T-cell (primary cell): ENCODE measurements at places on chromosomes 13 and 19. TPM values are rescaled to one million over a fixed set of nuclear protein-coding genes. Genes with fewer than 3 reads are reported as not detected.

The PPP1R15A gene
- 713 TPM for total RNA-seq

DNA sequence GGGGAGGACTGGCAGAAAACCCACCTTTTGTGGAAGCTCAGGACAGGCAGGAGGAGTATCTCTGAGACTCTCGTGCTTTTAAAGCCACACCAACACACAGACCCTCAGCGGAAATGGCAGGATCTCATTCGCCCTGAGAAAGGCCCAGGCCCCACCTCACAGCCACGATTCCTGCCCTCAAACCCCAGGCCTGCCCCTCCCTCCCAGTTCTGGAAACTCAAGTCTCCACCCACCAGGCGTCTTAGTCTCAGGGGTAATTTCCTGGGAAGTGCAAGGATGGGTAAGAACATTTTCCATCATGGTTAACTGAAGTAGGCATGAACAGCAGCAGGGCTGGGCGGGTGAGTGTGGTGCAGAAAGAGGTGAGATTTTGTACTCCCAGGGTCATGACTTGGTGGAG, 8.0 kb upstream of the PDE4C start:
- H3K27ac ChIP-seq, result no peak overlapping the region
- H3K36me3 ChIP-seq, result no peaks in the 10 kb centered on the region
- no peaks in the 10 kb centered on the region for H3K27me3 ChIP-seq
- no peak for DNase-seq
- no peak overlapping the region for H3K4me3 ChIP-seq

GRCh38 chr19:1875646-1876495, 9.4 kb downstream of the ABHD17A start:
- peaks cover 17% of the 10 kb centered on the region for H3K4me1 ChIP-seq
- H3K4me3 ChIP-seq, result peak overlapping the region; percentile 93
- no peaks in the 10 kb centered on the region for H3K27me3 ChIP-seq
- peak; percentile 68 for DNase-seq

DNA sequence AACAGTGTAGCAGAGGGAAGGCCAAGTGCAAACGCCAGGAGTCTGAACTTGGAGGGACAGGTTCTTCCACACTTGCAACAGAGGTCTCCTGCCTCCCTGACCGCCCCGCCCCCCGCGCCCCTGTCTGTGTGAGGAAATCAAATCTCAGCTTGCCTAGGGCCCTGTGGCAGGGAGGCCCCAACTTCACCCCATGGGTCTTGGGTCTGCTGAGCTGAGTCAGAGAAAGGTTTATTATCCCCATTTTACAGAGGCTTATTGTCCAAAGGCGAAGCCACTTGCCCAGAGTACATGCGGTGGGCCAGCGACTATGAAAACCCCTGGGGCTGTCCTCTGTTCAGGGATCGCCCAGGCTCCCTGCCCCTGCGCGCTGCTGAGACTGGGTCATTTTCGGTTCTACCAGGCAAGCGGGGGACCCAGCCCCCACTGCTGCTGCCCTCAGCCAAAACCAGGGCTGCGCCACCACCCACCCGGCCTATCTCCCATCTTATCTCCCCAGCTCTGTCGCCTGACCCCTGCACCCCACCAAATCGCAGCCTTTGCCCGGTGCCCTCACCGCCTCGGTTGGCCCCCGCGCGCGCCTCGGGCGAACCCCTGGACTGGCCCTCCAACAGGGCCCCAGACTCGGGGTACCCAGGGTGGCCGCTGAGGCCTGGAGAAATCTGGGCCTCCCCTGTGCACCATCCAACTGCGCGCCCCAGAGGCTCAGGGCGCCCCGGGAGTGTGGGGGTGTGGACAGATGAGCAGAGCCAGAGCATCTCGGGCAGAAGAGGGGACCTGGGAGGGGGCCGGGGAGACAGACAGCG, 850 bp upstream of the CERS4 start:
- no peaks in the 10 kb centered on the region for H3K36me3 ChIP-seq
- H3K27ac ChIP-seq, result peak overlapping the region; percentile 49
- H3K4me3 ChIP-seq, result peak overlapping the region; percentile 50
- peaks cover 3% of the 10 kb centered on the region for H3K4me1 ChIP-seq
- DNase-seq, result no peak
- no peaks in the 10 kb centered on the region for H3K27me3 ChIP-seq
